NCI-H1930 (cell line): ENCODE measurements at places on chromosomes 12 and 14.

GRCh38 chr12:129727100-129727499 lies 176.7 kb downstream of the TMEM132D start:
- DNase-seq: no peak

- no peak for DNase-seq
Measured at GRCh38 chr12:11886339-11886738, 184.4 kb upstream of the BCL2L14 start.

DNA sequence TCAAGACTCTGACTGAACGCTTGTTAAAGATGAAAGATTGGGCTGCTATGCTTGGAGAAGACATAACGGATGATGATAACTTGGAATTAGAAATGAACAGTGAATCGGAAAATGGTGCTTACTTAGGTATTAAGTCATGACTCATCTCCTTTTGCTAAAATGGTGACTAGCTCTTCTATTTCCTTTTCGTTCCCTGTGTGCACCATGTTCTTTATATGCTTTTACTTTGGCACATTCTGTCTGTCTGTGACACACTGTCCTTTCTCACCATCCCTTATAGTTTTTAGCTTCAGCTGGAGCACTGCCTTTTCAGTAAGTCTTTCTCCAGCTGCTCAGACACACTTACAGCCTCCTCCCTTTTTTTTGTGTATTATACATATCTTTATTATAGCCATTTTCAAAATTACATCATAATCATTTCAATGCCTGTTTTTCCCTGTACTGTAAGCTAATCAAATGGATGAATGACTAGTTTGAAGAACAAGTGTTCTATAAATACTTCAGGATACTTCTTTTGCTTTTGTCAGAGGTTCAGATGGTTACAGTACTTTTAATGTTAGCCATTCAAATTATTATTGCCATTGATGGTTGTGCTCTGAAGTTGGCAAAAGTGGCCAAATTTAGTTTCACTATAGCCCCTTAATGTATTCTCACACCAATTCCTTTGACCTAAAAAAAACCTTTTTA lies 68.6 kb downstream of the MIA2 start:
- no peak for DNase-seq

- DNase-seq: no peak
Measured at GRCh38 chr12:76156726-76157125, 72.2 kb upstream of the NAP1L1 start.

DNA sequence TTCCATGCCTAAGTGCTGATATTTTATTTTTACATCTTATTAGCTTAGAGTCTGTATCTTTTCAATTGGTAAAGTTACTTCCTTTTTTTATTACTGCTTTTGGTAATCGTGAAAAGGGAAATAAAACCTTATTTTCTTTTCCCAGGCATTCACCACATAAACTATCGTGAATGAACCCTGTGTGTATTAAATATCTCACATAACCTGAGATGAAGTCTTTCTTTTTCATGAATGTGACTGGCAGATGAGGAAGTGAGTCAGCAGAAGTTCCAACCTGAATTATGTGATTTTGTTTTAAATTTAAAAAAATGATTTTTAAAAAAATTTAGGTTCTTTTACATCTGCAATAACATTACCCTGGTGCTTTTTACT lies 26.0 kb downstream of the MYBPC1 start:
- no peak for DNase-seq

DNA sequence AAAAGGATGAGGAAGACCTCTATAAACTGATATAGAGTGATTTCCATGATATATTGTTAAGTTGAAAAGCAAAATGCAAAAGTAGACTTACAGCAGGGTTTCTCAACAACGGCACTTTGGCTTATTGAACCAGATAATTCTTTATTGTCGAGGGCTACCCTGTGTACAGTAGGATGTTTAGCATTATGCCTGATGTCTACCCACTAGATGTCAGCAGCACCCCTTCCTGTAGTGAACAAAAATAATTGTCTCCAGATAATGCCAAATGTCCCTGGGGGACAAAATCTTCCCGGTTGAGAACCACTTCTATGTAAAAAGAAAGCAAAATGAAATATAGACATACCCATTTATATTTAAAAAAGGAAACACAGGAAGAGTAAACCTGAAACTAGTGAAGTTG lies 32.4 kb downstream of the ABCD2 start:
- DNase-seq: no peak

- DNase-seq: no peak
Measured at GRCh38 chr12:77060883-77061240, 4.5 kb downstream of the E2F7 start.

- no peak for DNase-seq
Measured at GRCh38 chr12:93358821-93359220, 18.9 kb upstream of the NUDT4 start.

DNA sequence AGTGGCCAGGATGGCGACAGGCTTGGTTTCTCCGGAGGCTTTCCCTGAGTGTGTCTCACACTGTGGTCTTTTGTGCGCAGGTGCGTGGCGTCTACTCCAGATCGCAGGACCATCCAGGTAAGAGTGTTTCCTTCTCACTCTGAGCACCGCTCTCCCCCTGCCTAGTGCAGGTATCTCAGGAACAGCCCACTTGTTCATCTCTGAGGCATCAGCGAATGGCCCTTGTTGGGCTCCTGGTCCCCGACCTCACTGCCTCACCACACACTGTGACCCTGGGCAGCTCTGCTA lies 781 bp downstream of the ADGRD1 start:
- no peak for DNase-seq

- no peak for DNase-seq
Measured at GRCh38 chr12:82780517-82780916, 93.8 kb downstream of the TMTC2 start.

DNA sequence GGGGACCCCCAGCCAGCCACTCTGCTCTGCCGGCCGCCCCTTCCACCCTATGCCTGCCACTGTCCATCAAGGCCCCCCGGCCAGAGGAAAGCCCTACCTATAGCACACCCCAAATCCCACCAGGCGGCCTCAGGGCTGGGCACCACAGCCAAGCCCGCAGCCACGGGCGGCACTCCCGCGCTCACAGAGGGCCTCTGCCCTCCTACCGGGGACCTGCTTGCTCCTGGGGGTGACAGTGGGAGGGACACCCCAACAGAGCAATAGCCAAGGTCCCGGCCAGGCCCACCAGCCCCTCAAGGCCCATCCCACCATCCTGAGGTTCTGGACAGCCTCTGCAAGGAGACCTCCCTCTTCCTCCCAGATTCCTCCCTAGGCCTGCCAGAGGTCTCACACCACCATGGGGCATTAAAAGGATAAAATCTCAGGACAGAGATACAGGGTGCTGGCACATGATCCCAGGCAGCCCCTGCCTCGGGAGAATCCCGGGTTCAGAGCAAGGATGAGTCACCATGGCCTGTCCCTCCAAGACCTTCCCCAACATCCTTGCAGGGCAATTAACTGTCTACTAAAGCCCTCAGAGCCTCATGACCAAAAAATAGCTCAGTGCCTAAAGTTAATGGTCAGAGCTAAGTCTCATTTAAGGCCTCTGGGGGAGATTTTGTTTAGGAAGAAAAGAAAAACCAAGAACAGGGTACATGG lies 17.1 kb downstream of the CCDC85C start:
- DNase-seq: no peak

DNA sequence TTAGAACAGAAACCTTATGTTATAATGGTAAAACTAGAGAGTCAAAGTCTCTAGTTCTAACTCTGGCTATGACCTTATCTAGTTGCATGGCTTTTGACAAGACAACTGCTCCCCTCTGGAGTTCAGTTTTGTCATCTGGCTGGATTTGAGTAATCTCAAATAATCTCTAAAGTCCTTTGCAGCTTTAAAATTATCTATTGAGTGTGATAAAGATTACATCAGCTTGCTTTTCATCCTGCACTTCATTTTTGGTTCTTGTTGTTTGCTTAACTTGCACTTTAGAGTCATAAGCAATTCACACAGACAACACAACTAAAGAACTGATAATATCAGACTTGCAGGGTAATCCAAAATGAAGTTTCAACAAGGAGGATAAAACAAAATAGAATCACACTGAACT lies 2.3 kb downstream of the AKAP5 start:
- no peak for DNase-seq

GRCh38 chr14:102691763-102692162 lies 85.5 kb upstream of the TRAF3 start:
- no peak for DNase-seq

DNA sequence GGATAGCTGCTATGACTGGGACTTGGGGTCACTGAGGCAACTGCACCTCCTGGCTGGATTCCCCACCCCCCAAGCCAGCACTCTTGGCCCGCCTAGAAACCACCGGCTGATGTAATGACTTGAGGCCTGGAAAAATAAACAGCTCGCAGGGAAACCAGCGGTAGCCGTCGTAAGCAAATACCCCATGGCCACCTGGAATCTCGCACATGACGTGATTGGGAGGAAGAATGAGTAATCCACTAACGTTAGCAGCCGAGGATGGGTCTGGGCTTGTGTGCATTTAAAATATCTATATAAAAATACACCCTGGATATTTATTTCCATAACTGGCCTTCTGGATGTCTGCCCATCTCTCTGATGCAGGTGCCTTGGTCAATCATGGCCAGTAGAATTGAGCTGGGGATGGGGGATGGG lies 120.1 kb downstream of the SMOC1 start:
- DNase-seq: peak; percentile 10

DNA sequence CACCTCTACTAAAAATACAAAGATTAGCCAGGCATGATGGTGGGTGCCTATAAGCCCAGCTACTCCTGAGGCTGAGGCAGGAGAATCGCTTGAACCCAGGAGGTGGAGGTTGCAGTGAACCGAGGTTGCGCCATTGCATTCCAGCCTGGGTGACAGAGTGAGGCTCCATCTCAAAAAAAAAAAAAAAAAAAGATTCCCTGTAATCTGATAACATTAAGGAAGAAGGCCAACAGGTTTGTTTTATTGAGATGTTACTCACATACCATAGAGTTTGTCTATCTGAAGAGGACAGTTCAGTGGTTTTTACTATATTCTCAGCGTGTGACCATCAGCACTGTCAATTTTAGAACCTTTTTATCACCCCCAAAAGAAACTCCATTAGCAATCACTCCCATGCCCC lies 37.5 kb downstream of the TSPAN9 start:
- no peak for DNase-seq

DNA sequence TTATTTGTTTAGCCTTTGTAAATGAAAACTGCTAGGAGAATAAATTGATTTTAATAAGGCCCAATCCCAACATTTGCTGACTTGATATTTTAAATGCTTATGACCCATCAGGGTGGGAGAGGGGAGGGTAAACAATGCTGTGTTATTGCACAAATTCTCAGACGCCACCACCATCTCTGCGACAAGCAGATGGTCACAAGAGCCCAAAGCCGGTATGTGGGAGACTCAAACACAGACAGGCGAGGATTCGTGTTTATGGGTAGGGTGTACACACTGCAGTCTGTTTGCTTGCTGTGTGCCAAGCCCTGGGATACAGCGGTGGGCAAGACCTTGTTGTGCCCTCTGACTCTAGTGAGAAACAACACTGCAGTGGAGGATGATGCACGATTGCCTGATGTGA lies 39.2 kb upstream of the PWP1 start:
- DNase-seq: no peak

DNA sequence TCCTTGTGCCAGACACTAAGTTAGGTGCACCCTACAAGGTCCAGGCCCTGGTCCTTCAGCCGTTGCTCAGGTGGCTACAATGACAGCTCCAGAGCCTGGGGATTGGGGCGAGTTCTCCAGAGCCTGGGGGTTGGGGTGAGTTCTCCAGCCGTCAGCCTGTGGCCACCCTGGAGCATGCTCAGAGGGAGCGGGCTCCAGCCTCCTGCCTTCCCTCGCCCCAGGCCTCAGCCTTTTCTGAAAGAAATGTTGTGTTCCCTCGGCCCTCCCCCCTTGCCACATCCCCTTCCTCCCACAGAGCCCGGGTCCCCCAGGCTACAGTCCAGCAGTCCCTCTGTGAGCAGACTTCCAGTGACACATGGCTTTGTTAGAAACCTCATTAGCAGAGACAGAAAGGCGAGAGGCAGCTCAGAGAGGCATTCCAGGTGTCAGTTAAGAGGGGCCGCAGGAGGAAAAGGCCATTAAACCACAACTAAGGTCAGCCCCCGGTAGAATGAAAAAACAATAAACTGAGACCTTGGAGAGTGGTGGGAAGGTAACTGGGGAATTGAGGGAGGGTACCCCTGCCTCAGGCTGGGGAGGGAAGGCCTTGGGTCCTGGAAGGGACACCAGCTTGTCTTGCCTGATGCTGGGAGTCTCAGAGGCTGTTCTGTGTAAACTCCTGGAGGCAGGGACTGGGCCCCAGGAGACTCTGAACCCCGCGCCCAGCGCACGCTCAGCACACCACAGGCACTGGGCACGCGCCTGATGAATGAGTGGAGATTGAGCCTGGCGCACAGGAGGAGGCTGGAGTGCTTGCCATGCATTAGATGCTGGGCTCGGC lies 23.1 kb upstream of the COL2A1 start:
- DNase-seq: no peak

- no peak for DNase-seq
Measured at GRCh38 chr14:93705513-93706156, 82.7 kb downstream of the PRIMA1 start.

- no peak for DNase-seq
Measured at GRCh38 chr12:108455706-108456105, 59.4 kb upstream of the FICD start.

GRCh38 chr12:2691006-2691344 lies 103.8 kb upstream of the FKBP4 start:
- peak; percentile 62 for DNase-seq

- DNase-seq: no peak
Measured at GRCh38 chr14:33922125-33922524, 28.7 kb downstream of the EGLN3 start.

GRCh38 chr14:45868377-45868776 lies 615.4 kb upstream of the MIS18BP1 start:
- DNase-seq: no peak

GRCh38 chr12:29794862-29795261 lies 11.1 kb upstream of the TMTC1 start:
- no peak for DNase-seq

- DNase-seq: no peak
Measured at GRCh38 chr12:21934173-21934572, 7.1 kb downstream of the ABCC9 start.

DNA sequence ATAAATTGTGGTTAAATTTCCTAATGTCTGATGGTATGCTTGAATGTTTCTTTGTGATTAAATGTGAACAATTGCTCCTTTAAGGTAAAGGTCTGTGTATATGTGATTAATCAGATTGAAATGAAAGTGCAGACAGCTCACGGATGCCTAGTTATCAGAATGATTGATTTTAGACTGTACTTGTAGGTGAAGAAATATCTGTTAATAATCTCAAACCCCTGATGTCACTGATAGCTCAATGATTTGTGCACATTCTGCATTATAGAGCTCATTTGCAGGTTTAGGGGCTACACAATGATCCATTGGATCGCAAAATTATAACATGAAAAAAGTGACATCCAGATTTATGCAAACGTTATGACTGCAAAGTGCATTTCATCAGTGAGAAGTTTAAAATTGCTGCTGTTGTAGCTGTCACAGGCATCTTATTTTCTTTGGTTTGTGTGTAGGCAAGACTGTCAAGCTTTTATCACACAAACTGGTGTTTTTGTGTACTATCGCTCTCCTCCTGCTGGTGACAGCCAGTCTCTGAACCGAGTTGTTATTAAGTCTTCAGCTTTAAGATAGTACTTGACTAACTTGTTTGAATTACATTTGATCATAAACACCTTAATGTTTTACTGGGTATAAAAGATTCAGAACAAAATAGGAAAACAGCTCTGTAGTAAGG lies 103.4 kb upstream of the RMST start:
- DNase-seq: no peak

GRCh38 chr12:80059875-80060274 lies 39.5 kb upstream of the OTOGL start:
- no peak for DNase-seq
